ENCODE measurements at places on chromosomes 2 and 18.

DNA sequence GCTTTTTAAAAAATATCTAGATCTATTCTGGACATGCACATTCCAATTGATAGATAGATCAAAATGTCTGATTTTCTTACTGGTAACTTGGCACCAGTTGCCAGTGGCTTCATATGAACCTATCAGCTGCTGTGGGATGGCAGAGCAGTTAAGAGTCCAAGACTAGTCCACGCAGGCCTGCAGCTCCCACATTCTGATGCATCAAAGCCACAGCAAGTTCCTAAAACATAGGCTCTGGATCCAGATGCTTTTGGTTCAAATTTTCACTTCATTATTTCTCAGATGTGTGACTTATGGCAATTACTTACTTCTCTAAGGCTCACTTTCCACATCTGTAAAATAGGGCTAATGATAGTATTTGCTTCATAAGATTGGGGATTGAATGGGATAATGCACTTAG, 48.0 kb upstream of the CYP1B1 start:
- DNase-seq = no peak

GRCh38 chr18:26902291-26902690, 36.8 kb upstream of the AQP4 start:
- DNase-seq = no peak

GRCh38 chr2:151189125-151189524, 72.5 kb downstream of the RBM43 start:
- no peak for DNase-seq

GRCh38 chr2:173424886-173425285, 70.2 kb downstream of the CDCA7 start:
- no peak for DNase-seq

DNA sequence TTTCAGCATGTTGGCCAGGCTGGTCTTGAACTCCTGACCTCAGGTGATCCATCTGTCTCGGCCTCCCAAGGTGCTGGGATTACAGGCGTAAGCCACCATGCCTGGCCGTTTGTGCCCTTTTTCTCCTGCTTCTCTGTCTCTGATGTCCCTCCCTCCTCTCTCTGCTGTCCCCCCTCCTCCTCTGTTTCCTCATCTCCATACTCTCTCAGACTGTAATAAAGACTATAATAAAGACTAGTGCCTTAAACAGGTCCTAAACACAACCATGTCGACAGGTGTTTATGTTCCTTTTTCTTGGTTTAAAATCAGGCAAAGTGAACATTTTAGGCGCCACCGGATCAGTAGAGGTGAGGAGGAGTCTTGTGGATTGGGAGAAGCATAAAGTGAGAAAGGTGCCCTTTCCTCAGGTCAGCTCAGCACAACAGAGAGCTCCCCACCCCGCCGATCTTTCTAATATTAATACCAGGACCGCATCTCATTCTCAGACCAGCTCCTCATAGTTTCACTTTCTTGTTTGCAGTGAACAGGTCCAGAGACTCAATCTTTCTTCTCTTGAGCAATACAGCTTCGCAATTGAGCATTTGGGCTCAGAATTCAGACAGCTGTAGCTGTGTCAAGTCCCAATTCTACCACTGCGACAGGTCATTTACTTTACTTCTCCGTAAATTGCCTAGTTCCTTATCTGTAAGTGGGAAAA, 23.7 kb downstream of the TIMM21 start:
- no peak for DNase-seq

- DNase-seq = no peak
These were observed 86.2 kb downstream of the NPAS2 start for GRCh38 chr2:100906131-100906530.

- no peak for DNase-seq
These were observed 161.7 kb downstream of the FHOD3 start for GRCh38 chr18:36459203-36459602.

DNA sequence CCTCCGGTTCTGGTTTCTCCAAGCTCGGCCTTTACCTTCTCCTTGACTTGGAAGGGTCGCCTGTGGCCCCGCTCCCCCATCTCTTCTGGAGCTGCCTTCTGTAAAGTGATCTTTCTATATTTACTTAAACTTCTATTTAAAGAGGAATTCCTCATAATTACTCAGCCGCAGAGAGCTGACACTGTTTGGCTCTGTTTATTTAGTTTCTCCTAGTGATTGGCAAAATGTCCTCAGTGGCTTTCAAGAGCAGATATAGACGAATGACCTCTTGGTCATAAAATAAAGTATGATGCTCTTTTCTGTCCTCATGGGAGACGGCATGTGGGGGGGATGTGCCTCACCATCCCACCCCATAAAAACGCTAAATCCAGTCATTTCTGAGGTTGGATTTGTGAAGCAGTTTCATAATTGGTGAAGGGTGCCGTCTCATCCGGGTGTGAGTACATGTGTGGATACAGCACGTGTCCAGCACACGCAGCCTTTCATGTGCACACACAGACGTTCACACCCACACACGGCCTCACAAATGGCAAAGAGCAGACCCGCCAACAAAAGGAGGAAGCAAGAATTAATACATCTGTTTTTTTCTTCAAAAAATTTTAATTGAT, 43.4 kb upstream of the SMAD7 start:
- DNase-seq = peak; percentile 15

DNA sequence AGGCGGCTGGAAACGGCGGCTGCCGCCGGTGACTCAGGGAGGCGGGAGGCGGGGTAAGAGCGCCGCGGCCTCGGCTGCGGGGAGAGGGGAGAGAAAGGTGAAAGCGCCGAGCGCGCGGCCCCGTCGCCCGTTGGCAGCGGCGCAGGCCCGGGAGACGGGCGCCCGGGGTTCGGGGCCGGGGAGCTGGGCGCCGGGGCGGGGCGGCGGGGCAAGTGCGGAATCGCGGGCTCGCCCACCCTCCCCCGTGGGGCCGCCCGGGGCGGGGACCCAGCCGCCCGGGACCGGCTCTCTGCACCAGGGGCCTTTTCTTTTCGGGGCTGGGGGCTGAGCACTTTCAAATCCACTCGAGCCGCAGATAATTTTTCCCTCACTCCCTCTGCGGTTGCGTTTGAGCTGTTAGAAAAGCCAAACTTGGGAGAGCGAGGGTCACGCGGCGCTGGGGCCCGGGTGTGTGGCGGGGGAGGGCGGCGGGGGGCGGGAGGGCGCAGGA, 266 bp downstream of the KDM3A start:
- DNase-seq = peak; percentile 17

DNA sequence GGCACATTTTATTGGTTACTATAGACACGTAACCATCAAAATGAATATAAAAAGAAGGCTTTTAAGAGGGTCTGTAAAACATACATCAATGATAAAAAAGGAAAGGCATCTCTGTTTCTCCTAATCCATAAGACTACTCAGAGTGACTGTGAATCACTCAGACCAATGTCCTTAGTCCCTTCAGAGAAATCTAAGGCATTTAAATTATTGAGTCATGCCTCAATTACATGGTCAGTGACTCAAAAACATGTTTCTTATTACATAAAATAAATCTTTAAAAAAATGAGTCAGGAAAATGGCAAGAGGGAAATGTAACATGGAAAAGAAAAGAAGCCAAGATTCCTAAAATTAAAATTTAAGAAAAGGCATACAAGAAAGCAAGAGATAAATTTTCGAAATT, 146.6 kb downstream of the ERBB4 start:
- DNase-seq = no peak

DNA sequence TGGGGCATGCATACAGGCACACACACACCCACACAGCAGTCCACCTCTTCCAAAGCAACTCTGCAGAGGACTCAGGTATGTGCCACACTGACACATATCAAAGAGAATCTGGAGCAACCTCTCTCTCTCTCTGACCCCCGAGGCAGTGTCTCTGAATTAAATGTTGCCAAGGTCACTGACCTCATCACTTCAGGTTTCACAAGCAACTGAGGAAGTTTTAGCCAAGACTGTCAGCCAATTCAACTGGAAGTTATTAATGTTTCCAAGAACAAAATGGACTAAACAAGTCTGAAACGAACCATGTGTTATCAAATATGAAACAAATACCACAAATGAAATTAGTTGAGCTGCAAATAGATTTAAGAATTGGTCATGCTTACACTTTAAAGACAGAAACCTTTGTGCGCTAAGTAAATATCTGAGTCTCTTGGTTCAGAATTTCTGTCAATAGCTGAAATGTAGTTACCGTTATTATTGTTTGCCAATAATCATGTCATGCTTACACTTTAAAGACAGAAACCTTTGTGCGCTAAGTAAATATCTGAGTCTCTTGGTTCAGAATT, 86.1 kb downstream of the SLC25A12 start:
- no peak for DNase-seq

- DNase-seq = peak; percentile 21
These were observed 86.1 kb downstream of the ACVR1 start for GRCh38 chr2:157789933-157790511.

DNA sequence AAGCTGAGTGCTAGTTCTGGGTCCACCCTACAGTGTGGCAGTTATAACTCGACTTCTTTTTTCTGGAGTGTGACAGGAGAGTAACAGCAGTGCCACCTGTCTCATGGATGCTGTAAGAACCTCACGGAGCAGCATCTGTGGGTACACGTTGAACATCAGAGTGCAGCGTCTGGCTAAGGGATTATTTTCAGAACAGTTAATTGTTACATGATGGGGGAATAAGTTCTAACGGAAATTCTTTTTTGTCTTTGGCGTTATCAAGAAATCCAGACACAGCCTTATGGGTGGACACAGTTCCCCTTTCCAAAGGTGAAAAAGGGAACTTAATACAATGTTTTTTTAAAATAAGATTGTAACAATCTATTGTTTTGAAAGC, 28.3 kb upstream of the TOGARAM2 start:
- no peak for DNase-seq
